ENCODE measurements at places on chromosomes 7 and 10.

- DNase-seq = no peak
These were observed 18.2 kb downstream of the SFTPD start for GRCh38 chr10:79930751-79931150.

DNA sequence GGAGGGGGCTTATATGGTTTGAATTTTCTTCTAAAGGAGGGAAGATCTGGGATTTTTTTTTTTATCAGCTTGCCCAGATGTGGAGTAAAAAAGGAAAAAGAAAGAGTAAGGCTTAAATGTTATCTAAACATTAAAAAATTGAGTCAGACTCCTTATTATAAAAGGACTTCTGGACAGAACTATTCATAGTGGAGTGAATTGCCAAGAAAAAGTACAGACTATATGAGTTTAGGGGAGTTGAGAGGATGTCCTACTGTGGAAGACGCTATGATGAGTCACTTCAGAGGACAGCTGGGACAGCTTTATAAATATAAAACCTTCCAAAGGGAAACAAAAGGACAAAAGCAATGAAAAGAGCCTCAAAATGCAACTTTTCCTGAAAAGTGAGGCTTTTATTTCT, 73.0 kb downstream of the TFPI2 start:
- no peak for DNase-seq

DNA sequence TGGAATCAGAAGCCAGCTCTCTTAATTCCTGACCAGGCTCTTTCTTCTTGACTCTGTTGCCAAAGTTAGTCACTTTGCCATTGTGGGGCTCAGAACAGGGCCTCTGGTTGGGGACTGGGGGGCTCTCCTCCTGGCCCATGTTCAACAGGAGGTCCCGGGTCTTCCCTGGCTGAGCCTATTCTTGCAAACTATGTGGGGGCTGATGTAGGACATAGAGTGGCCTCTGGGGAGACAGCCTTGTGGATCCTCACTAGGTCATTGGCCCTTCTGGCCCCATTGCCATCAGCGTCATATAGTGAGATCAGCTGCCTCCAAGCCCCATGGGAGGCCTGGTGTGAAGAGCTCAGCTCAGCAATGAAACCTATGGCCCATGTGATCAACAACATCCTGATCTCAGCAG, 77.6 kb upstream of the LEP start:
- DNase-seq = no peak

- DNase-seq = no peak
These were observed 59.1 kb downstream of the AUTS2 start for GRCh38 chr7:69657331-69657730.

GRCh38 chr10:72744566-72744965, 52.6 kb downstream of the MCU start:
- no peak for DNase-seq

DNA sequence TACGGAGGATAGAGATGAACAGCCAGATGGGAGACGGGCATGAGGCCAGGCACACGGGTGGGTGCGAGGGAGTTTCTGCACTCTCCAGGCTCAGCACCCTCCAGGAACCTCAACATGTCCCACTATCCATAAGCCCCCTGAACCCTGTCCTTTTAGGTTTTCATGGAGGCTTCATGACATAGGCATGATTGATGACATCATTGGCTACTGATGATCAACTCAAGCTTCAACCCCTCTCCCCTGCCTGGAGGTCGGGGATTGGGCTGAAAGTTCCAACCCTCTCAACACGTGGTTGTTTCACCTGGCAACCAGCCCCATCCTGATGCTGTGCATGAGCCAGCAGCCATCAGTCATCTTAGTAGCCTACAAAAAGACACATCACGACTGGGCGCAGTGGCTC, 360.7 kb upstream of the AUTS2 start:
- no peak for DNase-seq

DNA sequence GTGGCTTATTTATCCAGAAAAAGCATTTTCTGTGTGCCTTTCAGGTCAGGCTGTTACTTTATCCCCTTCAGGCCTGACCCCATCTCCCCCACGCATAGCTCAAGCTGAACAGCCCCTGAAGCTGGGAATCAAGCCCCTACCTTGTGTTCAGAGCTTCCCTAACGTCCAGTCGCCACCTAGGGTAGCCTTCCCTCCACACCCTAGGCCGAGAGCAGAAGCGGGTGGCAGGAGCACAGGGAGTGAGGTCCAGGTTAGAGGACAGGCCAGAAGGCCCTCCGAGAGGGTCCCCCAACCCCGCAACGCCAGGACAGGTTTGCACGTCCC, 479 bp upstream of the SEMA4G start:
- no peak for DNase-seq

DNA sequence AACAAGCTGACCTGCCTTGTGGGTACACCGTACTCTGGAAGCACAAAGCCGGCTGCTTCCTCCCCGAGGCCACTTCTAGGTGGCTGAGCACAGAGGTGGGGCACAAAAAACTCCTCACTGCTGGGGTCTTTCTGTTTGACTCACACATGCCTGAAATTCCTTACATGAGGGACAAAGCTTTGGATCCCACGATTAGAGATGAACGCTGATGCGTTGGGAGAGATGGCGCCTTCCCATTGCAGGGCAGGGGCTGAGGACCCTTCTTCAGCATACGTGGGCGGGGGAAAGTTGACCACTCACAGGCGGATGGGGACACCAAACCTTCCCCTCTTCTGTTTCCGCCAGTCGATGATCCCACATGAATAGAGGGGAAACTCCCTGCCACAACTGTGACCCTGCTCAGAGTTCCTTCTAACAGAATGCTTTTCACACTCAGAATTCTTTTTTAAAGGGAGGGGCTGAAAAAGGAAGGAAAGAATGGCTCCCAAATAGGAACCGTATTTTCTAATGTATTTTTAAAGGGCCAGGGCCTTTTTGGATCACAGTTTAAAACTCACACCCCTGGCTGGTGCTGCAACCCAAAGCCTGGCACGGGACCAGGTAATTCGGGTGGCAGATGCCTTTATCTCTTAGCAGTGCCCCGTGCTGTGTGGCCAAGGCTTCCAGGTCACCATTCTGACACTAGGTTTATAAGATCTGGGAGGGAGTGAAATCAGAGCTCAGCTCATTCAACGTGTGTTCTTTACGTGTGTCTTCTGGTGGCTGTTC, 134.0 kb downstream of the PRKAG2 start:
- DNase-seq = no peak

- DNase-seq = no peak
These were observed 6.3 kb upstream of the CTBP2 start for GRCh38 chr10:125166658-125167057.

- no peak for DNase-seq
These were observed 28.6 kb downstream of the MTURN start for GRCh38 chr7:30163231-30163894.

DNA sequence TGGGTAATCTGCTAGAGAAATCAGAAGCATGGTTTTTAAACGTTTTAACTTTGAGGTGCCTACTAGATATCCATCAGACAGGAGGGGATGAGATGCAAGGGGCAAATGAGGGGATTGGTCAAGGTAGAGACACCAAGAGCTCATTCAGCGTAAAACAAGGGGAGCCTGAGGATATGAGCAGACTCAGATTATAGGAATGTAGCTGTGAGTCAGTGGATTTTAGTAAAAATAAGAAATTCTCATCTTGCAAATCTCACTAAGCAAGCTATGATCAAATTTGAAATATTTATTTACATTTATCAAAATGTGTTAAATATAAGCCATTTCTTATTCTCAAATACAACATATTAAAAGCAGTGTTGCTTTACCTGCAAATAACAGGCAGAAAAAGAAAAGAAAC, 21.4 kb upstream of the TFEC start:
- no peak for DNase-seq

GRCh38 chr10:99524050-99524666, 8.6 kb upstream of the NKX2-3 start:
- DNase-seq = no peak

GRCh38 chr10:18616337-18616736, 35.0 kb downstream of the NSUN6 start:
- no peak for DNase-seq

DNA sequence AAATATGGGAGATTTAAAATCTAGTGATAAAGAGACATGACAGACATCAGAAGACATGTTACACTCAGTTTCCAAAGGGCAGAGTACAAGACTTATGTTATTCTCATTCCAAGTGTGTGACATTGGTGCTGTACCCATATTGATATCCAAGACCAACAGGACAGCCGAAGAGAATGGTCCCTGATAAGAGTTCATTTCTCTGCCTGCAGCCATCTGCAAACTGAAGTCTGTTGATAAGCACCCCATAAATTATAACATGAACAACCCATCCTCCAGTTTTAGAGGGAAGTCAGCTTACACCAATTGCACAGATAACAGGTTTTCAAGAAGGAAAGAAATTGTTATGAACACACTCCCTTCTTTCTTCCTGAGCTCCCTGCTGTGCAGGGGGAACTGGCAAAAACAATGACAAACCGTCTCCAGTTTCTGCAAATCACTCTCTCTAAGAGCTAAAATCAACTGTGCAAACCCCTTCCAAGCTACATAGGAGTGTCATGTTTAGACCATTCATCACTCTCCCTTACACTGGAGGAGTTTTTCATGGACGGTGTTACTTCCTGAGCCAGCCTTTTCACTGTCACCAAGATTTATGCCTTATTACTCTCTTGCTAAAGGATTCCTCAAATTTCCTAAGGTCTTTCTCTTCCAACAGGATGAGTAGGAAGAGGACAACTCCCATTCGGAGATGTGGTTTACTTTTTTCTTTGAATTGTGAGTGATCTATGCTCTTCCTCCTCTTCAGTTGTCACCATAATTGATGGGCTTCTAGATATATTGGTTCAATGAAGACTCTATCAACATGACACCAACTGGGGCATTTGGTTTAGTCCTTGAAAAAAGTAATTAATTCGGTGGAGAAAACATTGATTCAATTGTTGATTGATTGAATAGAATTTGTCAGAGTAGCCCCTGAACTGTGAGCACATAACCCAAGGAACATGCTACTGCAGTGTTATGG, 80.3 kb upstream of the FAM171A1 start:
- no peak for DNase-seq

- DNase-seq = no peak
These were observed 316.2 kb downstream of the ATRNL1 start for GRCh38 chr10:115409347-115409746.

DNA sequence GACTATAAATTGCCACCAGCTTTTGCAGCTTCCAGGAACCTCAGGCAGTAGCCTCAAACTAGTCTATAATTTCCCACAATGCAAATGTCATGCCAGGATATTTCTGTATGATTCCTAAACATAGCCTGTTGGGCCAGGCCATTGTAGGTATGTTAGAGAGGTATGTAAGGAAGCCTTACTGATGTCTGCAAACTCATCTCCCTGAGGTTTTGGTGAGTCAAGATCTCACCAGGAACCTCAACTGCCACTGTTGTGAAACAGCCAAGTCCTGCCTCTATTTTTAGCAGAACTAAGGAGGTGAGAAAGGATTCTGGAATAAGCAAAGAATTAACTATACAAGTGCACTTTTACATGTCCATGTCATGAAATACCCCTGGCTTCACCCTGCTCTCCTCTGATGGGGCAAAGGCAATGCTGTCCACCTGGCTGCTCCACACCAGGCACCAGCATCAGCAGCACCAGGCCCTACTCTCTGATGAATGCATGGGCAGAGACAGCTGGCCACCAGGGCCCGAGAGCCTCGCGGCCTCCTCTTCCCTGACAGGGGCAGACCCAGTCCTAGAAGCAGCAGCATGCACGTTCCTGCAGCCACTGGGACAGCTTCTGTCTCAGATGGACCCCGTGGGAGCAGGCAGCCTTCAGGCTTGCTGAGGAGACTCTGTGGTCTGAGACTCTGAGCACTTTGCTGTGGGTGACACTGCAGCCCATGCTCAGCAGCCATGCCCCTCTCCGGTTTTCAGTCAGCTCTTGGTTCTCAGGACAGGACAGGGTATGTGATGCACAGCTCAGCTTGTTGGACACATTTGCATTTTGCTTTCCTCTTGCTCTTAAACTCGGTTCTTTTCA, 147.3 kb downstream of the ZMYND11 start:
- no peak for DNase-seq

GRCh38 chr10:96996275-96996965, 164.3 kb downstream of the LCOR start:
- DNase-seq = no peak

DNA sequence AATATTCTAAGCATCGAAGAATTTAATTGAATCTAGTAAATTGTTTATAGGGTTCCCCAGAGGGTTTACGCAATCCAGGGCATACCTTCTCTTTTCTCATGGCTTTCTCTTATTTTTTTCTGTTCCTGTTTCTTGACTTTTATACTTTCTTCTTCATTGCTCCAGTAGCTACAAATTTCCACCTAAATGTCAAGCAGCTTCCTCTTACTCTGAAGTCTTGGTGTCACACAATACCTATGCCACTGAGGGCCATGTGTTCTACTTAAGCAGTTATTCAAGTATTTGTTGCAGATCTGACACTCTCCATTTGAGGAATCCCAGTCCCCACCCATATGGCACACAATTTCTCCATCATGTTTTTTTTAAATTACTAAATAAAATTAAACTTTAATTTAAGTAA, 343.1 kb upstream of the MBL2 start:
- no peak for DNase-seq

GRCh38 chr7:151724250-151724915, 152.5 kb downstream of the PRKAG2 start:
- no peak for DNase-seq

- no peak for DNase-seq
These were observed 126.9 kb downstream of the MGMT start for GRCh38 chr10:129593953-129594352.

- DNase-seq = no peak
These were observed 79.3 kb downstream of the GOLGA7B start for GRCh38 chr10:97928897-97929296.

GRCh38 chr7:98307971-98308466, 26.5 kb downstream of the BRI3 start:
- DNase-seq = no peak

DNA sequence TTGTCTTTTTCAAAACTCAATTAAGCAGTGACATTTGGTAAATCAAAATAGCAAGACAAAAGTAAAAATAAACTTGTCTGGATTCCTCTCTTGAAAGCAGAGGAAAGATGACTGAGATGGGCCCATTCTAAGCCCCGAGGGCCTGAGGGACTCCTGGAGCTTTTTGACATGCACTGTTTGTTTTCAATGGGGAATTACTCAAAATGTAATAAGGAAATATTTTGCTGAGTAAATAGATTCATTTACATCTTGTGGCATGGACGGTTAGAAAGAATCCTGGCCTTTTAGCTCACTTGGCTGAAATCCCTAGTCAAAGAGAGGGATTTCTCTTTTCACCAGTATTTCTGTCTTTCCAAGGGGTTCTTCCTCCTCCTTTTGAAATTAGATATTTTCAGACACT, 108.0 kb downstream of the MKX start:
- no peak for DNase-seq

DNA sequence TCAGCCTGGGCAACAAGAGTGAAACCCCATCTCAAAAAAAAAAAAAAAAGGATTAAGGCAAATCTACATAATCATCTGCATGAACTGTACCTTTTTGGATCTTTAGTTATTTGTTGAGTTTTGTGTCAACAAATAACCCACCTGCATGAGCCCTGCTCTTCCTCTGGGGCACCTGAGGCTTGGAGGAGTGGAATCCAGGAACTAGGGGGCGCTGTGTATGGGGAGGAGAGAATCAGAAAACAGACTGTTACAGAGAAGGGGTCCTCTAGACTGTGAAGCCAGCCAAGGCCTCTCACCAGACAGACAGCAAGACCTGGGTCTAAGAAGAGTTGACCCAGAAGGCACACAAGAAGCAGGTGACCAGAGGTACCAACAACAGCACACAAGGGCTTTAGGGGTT, 682.8 kb upstream of the NRP1 start:
- no peak for DNase-seq

All from stimulated activated CD4-positive, alpha-beta T cell treated with anti-CD3 and anti-CD28 coated beads, Interleukin-4, amount 100 ng/mL, for 4 hours (primary cell).